ENCODE measurements at places on chromosomes 1 and 21. TPM values are rescaled to one million over a fixed set of nuclear protein-coding genes. Genes with fewer than 3 reads are reported as not detected.

DNA sequence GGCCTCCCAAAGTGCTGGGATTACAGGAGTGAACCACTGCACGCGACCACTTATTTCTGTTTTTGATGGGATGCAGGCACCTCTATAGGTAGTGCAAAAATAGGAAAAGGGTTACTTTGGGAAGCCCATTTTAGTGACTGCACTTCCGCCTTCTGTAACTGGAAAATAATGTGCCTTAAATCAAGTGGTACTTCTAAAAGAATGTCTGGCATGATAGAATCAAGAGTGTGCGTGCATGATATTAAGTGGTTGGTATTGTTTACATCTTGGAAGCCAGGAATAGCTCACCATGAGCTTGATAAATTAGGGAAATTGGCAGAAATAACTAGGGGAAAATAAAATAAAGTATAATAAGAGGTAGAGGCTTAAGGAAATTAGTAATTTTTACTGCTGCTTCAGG lies 1067.0 kb downstream of the ADGRL2 start:
- no peaks in the 10 kb centered on the region for H3K4me1 ChIP-seq
- DNase-seq, result no peak
- H3K27ac ChIP-seq, result no peak overlapping the region
- H3K27me3 ChIP-seq, result no peaks in the 10 kb centered on the region
- H3K36me3 ChIP-seq, result no peaks in the 10 kb centered on the region

- H3K27ac ChIP-seq, result peak overlapping the region; percentile 78
- H3K4me3 ChIP-seq, result peak overlapping the region; percentile 27
- peaks cover 54% of the 10 kb centered on the region for H3K4me1 ChIP-seq
- H3K27me3 ChIP-seq, result no peaks in the 10 kb centered on the region
- DNase-seq, result peak; percentile 52
Measured at GRCh38 chr1:51504806-51505525, 14.1 kb downstream of the EPS15 start.

- H3K4me1 ChIP-seq, result no peaks in the 10 kb centered on the region
- H3K27ac ChIP-seq, result no peak overlapping the region
- H3K27me3 ChIP-seq, result no peaks in the 10 kb centered on the region
Measured at GRCh38 chr1:60965280-60965854, 117.0 kb upstream of the NFIA start.

The CTSE gene
- not detected for total RNA-seq

- H3K4me3 ChIP-seq, result no peak overlapping the region
- H3K36me3 ChIP-seq, result no peaks in the 10 kb centered on the region
- no peak overlapping the region for H3K27ac ChIP-seq
- no peaks in the 10 kb centered on the region for H3K27me3 ChIP-seq
- DNase-seq, result no peak
Measured at GRCh38 chr1:96992871-96993270, 271.3 kb downstream of the PTBP2 start.

The LCE3D gene
- total RNA-seq, result not detected

- no peaks in the 10 kb centered on the region for H3K36me3 ChIP-seq
- no peak within 1 kb of the TSS for H3K27ac ChIP-seq
- DNase-seq, result peak; percentile 85
- no peaks in the 10 kb centered on the region for H3K27me3 ChIP-seq
Measured at GRCh38 chr21:41167348-41168342, at the start of gene BACE2. Gene BACE2, plus strand, starts transcription at chr21:41168160. Its CDS starts 104 bp downstream, at chr21:41168264.

DNA sequence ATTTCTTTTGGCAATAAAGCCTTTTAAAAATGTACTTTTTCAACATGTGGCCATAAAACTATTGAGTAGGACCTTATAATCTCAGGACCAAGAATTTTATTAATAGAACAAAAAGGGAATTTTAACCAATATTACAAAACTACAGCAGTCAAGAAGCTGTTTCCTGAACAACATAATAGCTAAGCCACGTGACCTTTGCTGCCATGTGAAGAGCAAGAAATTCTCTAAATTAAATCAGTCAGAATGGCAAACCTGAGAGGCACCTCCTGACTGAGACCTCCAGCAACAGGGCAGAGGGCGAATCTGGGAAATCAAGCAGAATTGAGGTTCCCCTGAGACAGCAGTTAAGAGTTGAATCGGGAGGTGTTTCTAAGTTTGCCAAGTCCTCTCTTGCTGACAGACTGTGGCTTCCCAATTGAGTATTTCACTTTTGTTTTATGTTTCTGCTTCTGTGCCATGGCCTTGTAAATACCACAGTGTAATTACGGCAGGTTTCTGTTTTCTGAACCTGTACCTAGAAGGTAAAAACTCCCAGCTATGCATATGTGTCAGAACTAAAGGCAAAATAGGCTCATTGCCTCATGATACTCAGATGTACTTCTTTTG lies 358.4 kb downstream of the NTNG1 start:
- DNase-seq, result peak; percentile 11
- H3K36me3 ChIP-seq, result no peaks in the 10 kb centered on the region
- H3K27ac ChIP-seq, result no peak overlapping the region
- H3K4me3 ChIP-seq, result no peak overlapping the region
- peaks cover 11% of the 10 kb centered on the region for H3K4me1 ChIP-seq

DNA sequence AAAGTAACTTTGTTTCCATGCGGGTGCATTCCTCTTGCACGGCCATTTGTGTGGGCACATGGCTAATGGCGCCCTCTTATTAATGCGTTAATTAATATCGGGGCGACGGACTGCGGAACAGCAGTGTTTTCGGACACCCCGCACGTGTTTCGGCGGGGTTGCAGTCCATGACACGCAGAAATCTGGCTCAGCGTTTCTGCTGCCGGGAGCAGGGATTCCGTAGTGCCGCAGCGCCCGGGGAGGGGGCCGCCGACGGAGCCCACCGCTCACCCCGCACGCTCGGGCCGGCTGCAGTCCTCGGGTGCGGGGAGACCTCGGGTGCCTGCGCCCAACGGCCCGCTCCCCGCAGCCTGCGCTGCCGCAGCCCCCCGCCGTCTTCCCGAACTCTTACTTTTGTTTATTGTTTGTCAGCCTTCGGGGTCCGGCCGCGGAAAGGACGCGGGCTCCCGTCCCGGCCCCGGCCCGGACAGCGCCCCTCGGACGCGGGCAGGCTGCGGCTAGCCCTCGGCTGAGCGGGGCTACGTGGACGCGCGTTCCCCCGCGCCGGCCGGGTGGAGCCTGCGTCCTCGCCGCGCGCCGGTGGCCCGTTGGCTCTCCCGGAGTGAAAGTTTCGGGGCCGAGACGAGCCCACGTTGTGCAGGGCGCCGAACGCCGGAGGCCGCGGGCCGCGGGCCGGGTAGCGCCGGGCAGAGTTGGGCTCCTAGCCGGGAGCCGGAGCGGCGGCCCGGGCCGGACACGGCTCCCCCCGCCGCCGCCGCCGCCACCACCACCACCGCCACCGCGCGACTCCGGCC lies 849 bp downstream of the NFIA start:
- H3K36me3 ChIP-seq, result no peaks in the 10 kb centered on the region
- H3K27ac ChIP-seq, result no peak overlapping the region
- peaks cover 25% of the 10 kb centered on the region for H3K4me1 ChIP-seq
- H3K4me3 ChIP-seq, result peak overlapping the region; percentile 35

The FNBP1L gene
- 5.7 TPM for total RNA-seq

The SLC9C2 gene
- not detected for total RNA-seq

DNA sequence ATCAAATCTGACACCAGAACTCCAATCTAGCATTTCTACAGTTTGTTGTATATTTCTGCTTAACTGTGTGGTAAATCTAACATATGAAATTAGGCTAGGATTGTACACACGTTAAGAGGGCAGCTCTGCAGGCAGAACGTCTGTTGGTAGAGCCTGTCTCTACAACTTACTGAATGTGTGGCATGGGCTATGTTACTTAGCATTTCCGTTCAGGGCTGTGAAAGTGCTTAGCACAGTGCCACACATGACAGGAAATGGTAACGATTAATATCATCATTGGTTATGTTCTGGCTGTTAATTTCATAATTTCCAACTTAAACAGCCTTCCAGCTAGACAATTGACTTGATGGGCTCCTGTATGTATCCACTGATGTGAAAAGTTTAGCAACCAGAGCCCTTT lies 9.6 kb upstream of the C8B start:
- no peak overlapping the region for H3K4me3 ChIP-seq
- no peak overlapping the region for H3K27ac ChIP-seq
- no peaks in the 10 kb centered on the region for H3K4me1 ChIP-seq
- H3K36me3 ChIP-seq, result no peaks in the 10 kb centered on the region
- no peak for DNase-seq

The LHX8 gene
- not detected for total RNA-seq

DNA sequence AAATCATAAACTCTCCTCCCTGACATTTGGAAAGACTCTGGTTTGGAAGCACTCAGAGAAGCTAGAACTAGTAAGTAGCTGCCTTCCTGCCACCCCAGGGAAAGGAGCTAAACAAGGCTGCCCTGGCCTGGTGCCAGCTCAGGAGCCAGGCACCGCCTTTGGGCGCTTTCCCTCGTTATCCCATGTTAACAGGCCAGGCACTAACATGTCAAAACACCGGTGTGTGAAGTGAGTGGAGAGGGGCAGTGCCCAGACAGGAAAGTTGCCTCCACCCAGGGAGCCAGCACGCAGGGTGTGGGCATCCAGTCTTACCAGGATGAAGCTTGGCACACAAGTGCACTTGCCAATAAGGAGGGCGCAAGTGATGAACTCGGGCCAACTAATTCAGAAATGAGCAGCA lies 346.8 kb downstream of the RRAGC start:
- no peaks in the 10 kb centered on the region for H3K4me1 ChIP-seq
- H3K36me3 ChIP-seq, result no peaks in the 10 kb centered on the region
- H3K4me3 ChIP-seq, result no peak overlapping the region
- H3K27me3 ChIP-seq, result peaks cover 11% of the 10 kb centered on the region
- H3K27ac ChIP-seq, result no peak overlapping the region
- no peak for DNase-seq

GRCh38 chr1:156376958-156377919 lies 8.2 kb downstream of the RHBG start:
- DNase-seq, result no peak

The HAPLN2 gene
- total RNA-seq, result 0.36 TPM

The LRRN2 gene
- not detected for total RNA-seq

GRCh38 chr1:40951943-40952743 lies 27.4 kb upstream of the CTPS1 start:
- H3K4me1 ChIP-seq, result peaks cover 6% of the 10 kb centered on the region
- no peak overlapping the region for H3K4me3 ChIP-seq
- H3K27me3 ChIP-seq, result peaks cover 19% of the 10 kb centered on the region
- H3K36me3 ChIP-seq, result no peaks in the 10 kb centered on the region

GRCh38 chr1:144101397-144102045 lies 129.7 kb upstream of the FAM72C start:
- H3K4me1 ChIP-seq, result no peaks in the 10 kb centered on the region
- no peaks in the 10 kb centered on the region for H3K36me3 ChIP-seq
- H3K4me3 ChIP-seq, result no peak overlapping the region
- H3K27ac ChIP-seq, result no peak overlapping the region

DNA sequence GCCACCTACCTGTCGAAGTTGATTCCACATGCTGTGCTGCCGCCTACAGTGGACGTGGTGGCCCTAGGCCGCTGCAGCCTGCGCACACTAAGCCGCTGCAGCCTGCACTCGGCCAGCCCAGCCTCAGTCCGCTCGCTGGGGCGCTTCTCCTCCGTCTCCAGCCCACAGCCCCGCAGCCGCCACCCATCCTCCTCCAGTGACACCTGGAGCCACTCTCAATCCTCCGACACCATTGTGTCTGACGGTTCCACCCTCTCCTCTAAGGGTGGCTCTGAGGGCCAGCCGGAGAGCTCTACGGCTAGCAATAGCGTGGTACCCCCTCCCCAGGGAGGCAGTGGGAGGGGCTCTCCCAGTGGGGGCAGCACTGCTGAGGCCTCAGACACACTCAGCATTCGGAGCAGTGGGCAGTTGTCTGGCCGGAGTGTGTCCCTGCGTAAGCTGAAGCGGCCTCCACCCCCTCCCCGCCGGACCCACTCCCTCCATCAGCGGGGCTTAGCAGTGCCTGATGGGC lies 46.9 kb downstream of the YARS1 start:
- peaks cover 3% of the 10 kb centered on the region for H3K4me1 ChIP-seq
- H3K27me3 ChIP-seq, result no peaks in the 10 kb centered on the region
- DNase-seq, result no peak
- no peak overlapping the region for H3K4me3 ChIP-seq

DNA sequence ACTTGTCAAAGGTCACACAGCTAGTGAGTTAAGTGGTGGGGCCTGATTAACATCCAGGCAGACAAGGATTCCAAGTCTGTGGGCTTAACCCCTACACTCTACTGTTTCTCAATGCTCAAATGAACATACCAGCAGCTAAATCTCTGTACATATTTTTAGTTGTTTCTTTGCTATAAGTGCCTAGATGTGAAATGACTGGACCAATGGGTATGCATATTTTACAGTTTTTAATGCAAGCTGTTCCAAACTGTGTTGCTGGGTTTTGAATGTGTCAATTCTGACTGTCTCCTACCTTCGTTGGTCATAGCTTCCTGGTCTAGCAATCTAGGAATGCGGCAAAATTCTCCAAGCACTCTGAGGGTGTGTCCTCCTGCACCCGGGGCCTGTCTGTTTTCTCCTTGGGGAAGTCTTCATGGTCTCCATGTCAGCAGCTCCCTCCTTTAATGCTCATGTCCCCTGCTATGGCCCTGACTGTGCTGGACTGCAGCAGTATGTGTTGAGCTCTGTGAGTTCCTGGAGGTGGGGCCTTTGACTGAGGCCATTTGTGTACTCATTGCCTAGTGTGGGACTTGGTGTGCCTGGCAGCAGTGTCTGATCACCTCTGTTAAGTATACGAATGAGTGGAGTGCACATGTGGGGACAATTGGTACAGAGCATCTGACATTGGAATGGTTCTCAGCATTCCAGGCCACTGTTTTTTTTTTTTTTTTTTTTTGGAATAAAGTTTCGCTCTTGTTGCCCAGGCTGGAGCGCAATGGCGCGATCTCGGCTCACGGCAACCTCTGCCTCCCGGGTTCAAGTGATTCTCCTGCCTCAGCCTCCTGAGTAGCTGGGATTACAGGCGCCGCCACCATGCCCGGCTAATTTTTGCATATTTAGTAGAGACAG lies 72.9 kb upstream of the SLC2A1 start:
- no peak overlapping the region for H3K27ac ChIP-seq
- DNase-seq, result no peak
- H3K36me3 ChIP-seq, result no peaks in the 10 kb centered on the region
- H3K27me3 ChIP-seq, result peaks cover 4% of the 10 kb centered on the region
- H3K4me1 ChIP-seq, result no peaks in the 10 kb centered on the region

- no peak overlapping the region for H3K4me3 ChIP-seq
- no peaks in the 10 kb centered on the region for H3K4me1 ChIP-seq
- no peak overlapping the region for H3K27ac ChIP-seq
- no peaks in the 10 kb centered on the region for H3K36me3 ChIP-seq
- no peaks in the 10 kb centered on the region for H3K27me3 ChIP-seq
Measured at GRCh38 chr1:208808301-208808700, 564.1 kb upstream of the PLXNA2 start.

- H3K4me1 ChIP-seq, result peaks cover 14% of the 10 kb centered on the region
- no peak overlapping the region for H3K4me3 ChIP-seq
- no peak overlapping the region for H3K27ac ChIP-seq
- H3K27me3 ChIP-seq, result no peaks in the 10 kb centered on the region
- no peaks in the 10 kb centered on the region for H3K36me3 ChIP-seq
Measured at GRCh38 chr1:27163093-27163492, 8.2 kb upstream of the SLC9A1 start.

The CYP4Z1 gene
- not detected for total RNA-seq

The CR1 gene
- 40.0 TPM for total RNA-seq

DNA sequence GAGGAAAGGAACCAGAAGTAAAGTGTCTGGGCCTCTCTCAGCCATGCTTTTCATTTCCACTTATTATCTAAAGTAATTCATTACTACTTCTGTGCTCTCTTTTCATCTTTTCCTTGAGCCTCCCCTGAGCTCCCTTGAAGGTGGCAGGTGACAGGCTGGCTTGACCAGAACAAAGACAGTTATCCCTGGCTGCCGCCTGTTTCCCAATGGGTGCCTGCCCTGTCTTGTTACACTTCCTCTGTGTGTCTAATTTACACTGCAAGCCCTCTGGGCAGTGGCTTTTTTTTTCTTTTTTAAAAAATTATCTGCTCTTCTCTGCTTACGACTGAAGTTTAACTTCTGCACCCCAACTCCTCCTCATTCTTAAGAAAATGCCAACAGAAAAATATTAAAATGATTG lies 113.4 kb downstream of the NGF start:
- H3K4me3 ChIP-seq, result no peak overlapping the region
- H3K36me3 ChIP-seq, result no peaks in the 10 kb centered on the region
- H3K27me3 ChIP-seq, result no peaks in the 10 kb centered on the region
- no peaks in the 10 kb centered on the region for H3K4me1 ChIP-seq
